Upper lobe of left lung (tissue), 6 donors: ENCODE measurements at places on chromosomes 12 and 14. TPM values are rescaled to one million over a fixed set of nuclear protein-coding genes. Genes with fewer than 3 reads are reported as not detected.

The SERPINA9 gene
- total RNA-seq, result 0.14 TPM

The VASH1 gene
- 12.0 TPM for total RNA-seq

The EGLN3 gene
- total RNA-seq, result 12.6 TPM

The PTCSC3 gene
- total RNA-seq, result 3.9 TPM

The AICDA gene
- 1.3 TPM for total RNA-seq

The SART3 gene
- total RNA-seq, result 36.9 TPM

The GPR68 gene
- 1.2 TPM for total RNA-seq

The ADAMTS20 gene
- total RNA-seq, result not detected

The NEUROD4 gene
- not detected for total RNA-seq

The KRT6C gene
- total RNA-seq, result not detected

The INSM2 gene
- 0.14 TPM for total RNA-seq

GRCh38 chr14:43014338-43014737 is 1407.7 kb downstream of the LRFN5 start:
- DNase-seq, result no peak
- H3K27ac ChIP-seq, result no peak overlapping the region
- H3K36me3 ChIP-seq, result no peaks in the 10 kb centered on the region
- no peak overlapping the region for H3K4me3 ChIP-seq
- H3K27me3 ChIP-seq, result no peaks in the 10 kb centered on the region

GRCh38 chr12:81819991-81820633 is 61.0 kb upstream of the PPFIA2 start:
- no peak overlapping the region for H3K4me3 ChIP-seq
- no peak overlapping the region for H3K27ac ChIP-seq
- no peak for DNase-seq
- no peaks in the 10 kb centered on the region for H3K36me3 ChIP-seq

- peaks cover 49% of the 10 kb centered on the region for H3K4me1 ChIP-seq
- no peaks in the 10 kb centered on the region for H3K27me3 ChIP-seq
- H3K27ac ChIP-seq, result peak overlapping the region; percentile 44
- no peaks in the 10 kb centered on the region for H3K36me3 ChIP-seq
Observed at GRCh38 chr12:96233939-96234461, 39.8 kb downstream of the ELK3 start.

- no peaks in the 10 kb centered on the region for H3K27me3 ChIP-seq
- no peaks in the 10 kb centered on the region for H3K4me1 ChIP-seq
- H3K36me3 ChIP-seq, result no peaks in the 10 kb centered on the region
- no peak overlapping the region for H3K4me3 ChIP-seq
- no peak overlapping the region for H3K27ac ChIP-seq
- no peak for DNase-seq
Observed at GRCh38 chr14:26527095-26527494, 70.7 kb downstream of the NOVA1 start.

GRCh38 chr12:82687021-82688011 is 610 bp downstream of the TMTC2 start:
- H3K36me3 ChIP-seq, result no peaks in the 10 kb centered on the region
- peak overlapping the region; percentile 87 for H3K27ac ChIP-seq
- H3K4me1 ChIP-seq, result peaks cover 17% of the 10 kb centered on the region
- H3K27me3 ChIP-seq, result no peaks in the 10 kb centered on the region

DNA sequence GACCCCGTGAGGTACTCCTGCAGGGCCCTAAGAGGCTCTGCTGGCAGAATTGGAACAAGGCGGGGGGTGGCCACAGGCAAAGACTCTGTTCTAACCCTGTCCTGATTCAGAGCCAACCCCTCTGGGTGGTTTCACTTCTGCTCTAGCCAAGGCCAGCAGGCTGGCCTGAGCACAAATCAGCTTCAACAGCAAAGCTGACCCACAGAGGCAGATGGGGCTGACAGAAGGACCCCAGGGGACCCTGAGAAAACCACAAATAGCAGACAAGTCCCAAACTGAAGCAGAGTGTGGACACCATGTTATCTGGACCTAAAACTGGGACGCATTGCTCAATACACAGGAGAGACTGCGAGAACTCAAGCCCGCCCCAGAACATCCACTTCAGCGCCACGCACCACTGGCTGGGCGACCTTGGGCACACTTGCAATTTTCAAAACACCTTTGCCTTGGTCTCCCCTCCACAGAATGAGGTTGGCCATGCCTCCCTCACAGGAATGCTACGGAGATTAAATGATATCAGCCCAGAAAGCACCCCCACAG is 76.4 kb upstream of the DICER1 start:
- no peak overlapping the region for H3K4me3 ChIP-seq
- no peaks in the 10 kb centered on the region for H3K36me3 ChIP-seq
- peak; percentile 26 for DNase-seq
- no peaks in the 10 kb centered on the region for H3K4me1 ChIP-seq
- H3K27ac ChIP-seq, result peak overlapping the region; percentile 17
- no peaks in the 10 kb centered on the region for H3K27me3 ChIP-seq

- H3K36me3 ChIP-seq, result no peaks in the 10 kb centered on the region
- no peak overlapping the region for H3K27ac ChIP-seq
- no peak for DNase-seq
- H3K4me1 ChIP-seq, result no peaks in the 10 kb centered on the region
- H3K4me3 ChIP-seq, result no peak overlapping the region
Observed at GRCh38 chr14:76753541-76754198, 7.6 kb upstream of the VASH1 start.

DNA sequence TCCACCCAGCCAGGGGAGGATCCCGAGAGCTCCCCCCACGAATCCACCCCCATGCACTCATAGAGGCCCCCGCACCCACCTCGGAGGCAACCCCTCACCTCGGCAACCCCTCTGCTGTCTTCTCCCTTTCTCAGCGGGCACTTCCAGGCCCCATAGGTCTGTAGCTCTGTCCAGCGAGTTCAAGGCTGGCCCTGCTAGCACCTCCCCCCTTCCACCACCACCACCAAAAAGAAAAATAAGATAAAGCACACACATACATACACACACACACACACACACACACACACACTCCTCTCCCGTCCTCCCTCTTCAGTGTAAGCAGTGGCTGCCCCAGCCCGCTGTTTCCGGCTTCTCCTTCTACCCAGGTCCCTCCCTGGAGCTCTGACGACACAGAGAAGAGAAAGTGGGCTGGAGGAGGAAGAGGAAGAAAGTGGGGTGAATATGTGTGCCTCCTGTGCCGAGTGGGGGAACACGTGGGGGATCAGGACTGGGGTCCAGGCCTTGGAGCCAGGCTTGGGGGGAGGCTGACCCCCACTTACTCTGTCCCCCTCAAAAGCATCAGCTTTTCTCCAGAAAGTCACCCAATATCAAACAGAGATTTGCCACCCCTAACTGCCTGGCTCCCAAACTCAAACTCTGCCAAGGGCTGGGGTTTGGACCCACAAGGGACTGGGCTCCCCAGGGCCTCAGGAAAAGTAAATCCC is at the start of gene STAT6:
TSS of gene STAT6 (minus strand) at position 332 of the 704 bp plus-strand sequence. CDS start 3,084 bp downstream, outside the sequence.
- H3K27me3 ChIP-seq, result no peaks in the 10 kb centered on the region
- DNase-seq, result peak; percentile 93
- H3K4me3 ChIP-seq, result peak within 1 kb of the TSS; percentile 84
- H3K4me1 ChIP-seq, result peaks cover 31% of the 10 kb centered on the region

- H3K36me3 ChIP-seq, result no peaks in the 10 kb centered on the region
- DNase-seq, result no peak
- no peaks in the 10 kb centered on the region for H3K27me3 ChIP-seq
- H3K27ac ChIP-seq, result no peak overlapping the region
- peaks cover 6% of the 10 kb centered on the region for H3K4me1 ChIP-seq
Observed at GRCh38 chr12:668090-668481, 4.8 kb upstream of the NINJ2 start.

- no peak overlapping the region for H3K27ac ChIP-seq
- no peak overlapping the region for H3K4me3 ChIP-seq
- no peaks in the 10 kb centered on the region for H3K27me3 ChIP-seq
- peaks cover 8% of the 10 kb centered on the region for H3K36me3 ChIP-seq
Observed at GRCh38 chr14:74077401-74077800, 6.9 kb downstream of the ALDH6A1 start.

- peaks cover 15% of the 10 kb centered on the region for H3K4me1 ChIP-seq
- H3K27ac ChIP-seq, result no peak overlapping the region
- DNase-seq, result no peak
- H3K4me3 ChIP-seq, result peak overlapping the region; percentile 33
Observed at GRCh38 chr12:103494734-103495468, 867 bp downstream of the C12orf42 start.

- DNase-seq, result no peak
- no peaks in the 10 kb centered on the region for H3K27me3 ChIP-seq
- H3K36me3 ChIP-seq, result no peaks in the 10 kb centered on the region
- H3K4me1 ChIP-seq, result no peaks in the 10 kb centered on the region
- H3K27ac ChIP-seq, result no peak overlapping the region
Observed at GRCh38 chr14:41096131-41096530, 510.5 kb upstream of the LRFN5 start.

DNA sequence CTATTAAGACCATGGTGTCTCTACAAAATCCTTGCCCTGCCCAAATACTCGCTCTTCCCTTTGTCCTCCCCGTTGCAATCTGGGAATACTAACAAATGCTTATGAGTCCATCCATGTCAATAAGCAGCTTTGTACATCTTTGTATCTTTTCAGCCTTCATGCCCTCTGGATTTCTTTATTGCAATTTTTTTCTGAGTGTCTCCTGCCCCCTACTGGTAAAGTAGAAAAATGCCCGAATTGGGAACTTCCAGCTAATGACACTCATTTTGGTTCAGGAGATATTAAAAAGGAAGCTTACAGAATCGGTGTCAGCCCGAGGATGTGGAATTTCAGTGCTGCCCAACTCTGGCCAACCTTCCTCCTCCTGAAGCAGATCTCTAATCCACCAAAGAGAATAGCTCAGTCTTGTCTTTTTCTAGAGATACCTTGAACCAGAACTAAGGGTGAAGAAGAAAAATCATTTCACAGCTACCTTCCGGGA is 46.0 kb downstream of the SH2B3 start:
- H3K27me3 ChIP-seq, result no peaks in the 10 kb centered on the region
- peaks cover 64% of the 10 kb centered on the region for H3K36me3 ChIP-seq
- peak overlapping the region; percentile 89 for H3K27ac ChIP-seq
- no peak for DNase-seq
- peaks cover 24% of the 10 kb centered on the region for H3K4me1 ChIP-seq

DNA sequence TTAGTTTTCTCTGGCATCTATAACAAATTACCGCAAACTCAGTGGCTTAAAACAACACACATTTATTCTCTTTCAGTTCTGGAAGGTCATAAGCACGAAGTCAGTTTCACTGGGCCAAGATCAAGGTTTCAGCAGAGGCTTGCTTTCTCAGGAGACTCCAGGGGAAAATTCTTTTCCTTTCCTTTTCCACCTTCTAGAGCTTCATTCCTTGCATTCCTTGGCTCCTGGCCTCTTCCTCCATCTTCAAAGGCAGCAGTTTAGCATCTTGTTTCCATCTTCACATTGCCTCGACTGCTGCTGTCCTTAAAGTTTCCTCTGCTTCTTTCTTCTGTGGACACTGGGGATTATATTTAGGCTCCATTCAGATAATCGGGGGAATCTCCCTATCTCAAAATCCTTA is 106.1 kb downstream of the PDE3A start:
- H3K27ac ChIP-seq, result no peak overlapping the region
- no peak overlapping the region for H3K4me3 ChIP-seq
- no peaks in the 10 kb centered on the region for H3K36me3 ChIP-seq
- no peaks in the 10 kb centered on the region for H3K27me3 ChIP-seq

DNA sequence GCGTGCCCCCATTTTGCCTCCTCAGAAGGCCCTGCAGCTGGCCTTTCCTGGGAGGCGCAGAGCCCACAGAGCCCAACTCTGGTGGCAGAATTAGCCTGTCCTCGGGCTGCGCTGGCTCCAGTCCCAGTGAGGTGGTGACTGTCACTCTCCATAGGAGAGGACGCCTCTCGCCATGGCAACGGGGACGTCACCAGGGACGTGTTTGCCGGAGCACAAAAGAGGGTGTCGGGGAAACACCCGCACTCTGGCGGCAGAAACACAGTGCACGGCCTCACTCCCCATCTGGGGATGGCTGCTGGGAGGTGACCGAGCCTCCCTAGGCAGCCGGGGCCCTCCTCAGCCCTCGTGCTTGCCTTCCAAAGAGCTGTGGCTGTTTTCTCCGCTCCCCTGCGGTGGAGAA is 50.2 kb upstream of the NCOR2 start:
- no peaks in the 10 kb centered on the region for H3K36me3 ChIP-seq
- no peak for DNase-seq
- no peak overlapping the region for H3K27ac ChIP-seq
- H3K4me3 ChIP-seq, result no peak overlapping the region
- H3K4me1 ChIP-seq, result peaks cover 17% of the 10 kb centered on the region

DNA sequence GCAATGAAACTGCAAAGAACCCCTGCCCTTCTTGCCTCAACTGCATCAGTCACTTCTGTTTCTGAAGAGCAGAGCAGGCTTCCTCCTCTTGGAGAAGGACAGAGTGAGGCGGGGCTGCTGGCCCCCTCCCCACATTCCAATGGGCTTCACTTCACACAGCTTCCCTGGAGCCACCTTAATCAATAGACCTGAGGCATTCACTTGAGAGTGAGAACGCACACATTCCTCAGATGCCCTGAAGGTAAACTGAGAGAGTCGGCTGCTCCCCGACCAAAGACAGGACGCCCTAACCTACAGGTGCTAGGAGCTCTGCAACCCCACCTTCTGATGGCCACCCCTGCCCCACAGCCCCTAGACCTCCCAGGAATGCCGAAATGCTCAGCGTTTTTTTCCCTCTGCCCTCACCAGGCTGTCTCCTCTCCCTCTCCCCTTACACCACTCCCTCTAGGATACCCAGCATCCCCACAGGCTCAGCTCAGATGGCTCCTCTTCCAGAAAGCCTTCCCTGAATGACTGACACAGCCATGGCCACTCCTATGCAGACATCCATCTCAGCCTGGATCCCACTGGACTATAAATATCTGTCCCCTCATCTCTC is 31.1 kb downstream of the SYNE3 start:
- H3K27ac ChIP-seq, result no peak overlapping the region
- H3K4me1 ChIP-seq, result peaks cover 36% of the 10 kb centered on the region
- H3K36me3 ChIP-seq, result no peaks in the 10 kb centered on the region

DNA sequence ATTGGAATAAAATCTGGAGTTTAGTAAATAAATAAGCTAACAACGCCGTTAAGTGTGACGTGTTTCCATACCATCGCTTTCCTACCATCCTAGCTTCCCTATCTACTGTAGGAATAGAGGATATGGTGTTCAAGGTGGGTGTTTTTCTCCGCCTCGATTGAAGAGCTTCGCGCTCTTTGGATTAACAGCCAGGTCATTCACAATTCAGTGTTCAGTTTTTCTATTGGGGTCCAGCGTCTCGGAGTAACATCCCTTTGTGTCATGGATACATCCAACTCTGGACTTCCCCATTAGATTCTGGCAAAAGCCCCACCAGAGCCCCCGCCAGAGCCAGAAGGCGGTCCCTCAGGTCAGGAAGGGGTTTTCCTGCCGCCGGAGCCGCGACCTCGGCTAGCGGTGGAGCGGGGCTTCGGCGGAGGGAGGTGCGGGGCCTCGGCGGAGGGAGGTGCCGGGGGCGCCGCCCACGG is 1.2 kb upstream of the SRGAP1 start:
- peak overlapping the region; percentile 92 for H3K27ac ChIP-seq
- peak overlapping the region; percentile 87 for H3K4me3 ChIP-seq
- peaks cover 5% of the 10 kb centered on the region for H3K4me1 ChIP-seq
- DNase-seq, result no peak
- no peaks in the 10 kb centered on the region for H3K27me3 ChIP-seq
- no peaks in the 10 kb centered on the region for H3K36me3 ChIP-seq
